ENCODE measurements at places on chromosomes 3 and 15.
A peak's percentile ranks its signal among the peaks of the same experiment; 100 is the strongest.

GRCh38 chr15:69539345-69539744, 86.7 kb downstream of the RPLP1 start:
- DNase-seq, result no peak

DNA sequence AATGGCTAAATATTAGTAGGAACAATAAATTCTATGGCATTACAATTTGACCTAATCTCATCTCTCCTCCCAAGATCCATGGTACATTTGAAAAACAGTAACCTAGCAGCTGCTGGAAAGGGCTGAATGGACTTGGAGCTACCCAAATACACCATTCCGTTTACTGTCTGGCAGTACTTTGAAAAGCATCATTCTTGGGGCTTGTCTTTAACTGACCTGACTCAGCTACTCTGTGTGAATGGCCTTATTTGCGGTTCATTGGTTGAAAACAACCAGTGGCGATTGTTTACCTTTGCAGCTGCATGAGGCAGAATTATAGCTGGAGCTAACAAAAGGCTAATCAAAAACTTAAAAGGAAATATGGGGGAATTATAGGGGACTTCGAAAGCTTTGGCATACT, 311.2 kb upstream of the MCTP2 start:
- DNase-seq, result no peak

DNA sequence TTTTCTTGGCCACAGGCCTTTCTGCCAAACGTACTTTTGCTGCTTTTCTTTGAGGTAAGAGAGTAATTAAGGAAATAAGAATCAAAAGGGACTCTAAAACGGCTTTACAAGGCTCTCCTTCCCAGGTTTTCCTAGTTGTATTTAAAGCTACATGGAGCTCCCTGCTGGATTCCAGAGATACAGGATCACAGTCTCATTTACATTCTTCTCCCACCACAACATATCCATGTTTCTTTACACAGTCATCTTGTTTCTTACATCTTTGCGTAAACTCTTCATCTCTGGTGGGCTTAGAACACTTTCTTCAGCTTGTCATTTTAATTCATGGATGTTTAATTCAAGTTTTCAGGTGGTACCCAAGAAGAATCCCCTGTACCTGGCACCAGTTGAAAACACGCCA, 117.6 kb upstream of the BFSP2 start:
- DNase-seq, result no peak

DNA sequence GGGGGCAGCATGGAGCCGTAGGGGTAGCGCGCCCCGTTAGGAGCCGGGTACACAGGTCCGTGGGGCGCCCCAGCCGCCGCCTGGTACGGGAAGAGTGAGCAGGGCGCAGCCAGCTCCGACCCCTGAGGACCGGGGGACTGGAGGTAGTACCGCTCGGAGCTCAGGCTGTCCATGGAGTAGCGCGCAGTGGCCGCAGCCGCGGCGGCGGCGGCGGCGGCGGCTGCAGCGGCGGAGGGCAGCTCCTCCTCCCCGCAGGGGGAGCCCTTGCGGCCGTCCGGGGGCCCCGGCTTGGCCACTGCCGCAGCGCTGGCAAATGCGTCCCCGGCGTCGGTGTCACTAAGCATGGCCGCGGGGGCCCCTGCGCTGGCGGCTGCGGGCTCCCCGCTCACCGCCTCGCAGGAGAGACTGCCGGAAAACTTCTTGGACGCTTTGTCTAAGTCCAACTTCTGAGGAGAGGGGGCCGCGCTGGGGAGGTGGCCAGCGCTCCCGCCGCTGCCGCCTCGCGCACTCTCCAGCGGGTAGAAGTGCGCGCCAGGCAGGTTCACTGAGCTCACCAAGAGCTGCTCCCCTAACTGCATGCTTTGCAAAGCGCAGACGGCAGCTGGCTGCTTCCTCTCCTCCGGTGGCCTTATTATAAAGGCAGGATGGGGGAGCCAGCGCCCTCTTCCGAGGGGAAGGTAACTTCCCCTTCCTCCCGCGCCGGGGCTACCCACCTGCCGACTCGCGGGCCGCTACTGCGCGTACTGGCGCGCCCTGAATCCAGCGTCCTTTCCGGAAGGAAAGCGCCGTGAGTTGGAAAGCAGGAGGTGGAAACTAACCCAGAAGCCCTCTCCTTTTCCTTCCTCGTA, at the start of gene EOMES:
Gene EOMES (minus strand): TSS at position 607 of the 848 bp plus-strand sequence. CDS start 29 bp downstream, at position 578.
- DNase-seq, result peak; percentile 61

DNA sequence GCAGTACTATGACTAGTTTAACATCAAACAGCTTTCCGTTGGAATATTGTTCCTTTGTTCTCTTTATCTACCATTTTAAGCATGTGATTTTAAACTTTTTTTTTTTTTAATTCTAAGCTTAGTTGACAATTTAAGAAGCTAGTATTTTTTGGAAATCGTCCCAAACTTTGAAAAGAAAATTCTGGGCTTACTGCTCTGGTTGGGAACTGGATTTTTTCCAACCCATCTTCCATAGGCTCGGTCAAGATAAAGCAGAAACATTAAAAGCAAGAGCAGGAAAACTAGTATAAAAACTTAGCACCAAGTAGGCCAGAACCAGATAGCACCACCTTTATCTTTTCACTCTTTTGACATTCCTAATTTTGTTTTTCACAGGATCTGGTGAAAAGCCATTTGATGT, 49.9 kb downstream of the TSC22D2 start:
- DNase-seq, result no peak

- DNase-seq, result no peak
Observed at GRCh38 chr15:91124132-91124531, 24.1 kb downstream of the SV2B start.

- DNase-seq, result no peak
Observed at GRCh38 chr3:56915966-56916586, 114.3 kb upstream of the ARHGEF3 start.

DNA sequence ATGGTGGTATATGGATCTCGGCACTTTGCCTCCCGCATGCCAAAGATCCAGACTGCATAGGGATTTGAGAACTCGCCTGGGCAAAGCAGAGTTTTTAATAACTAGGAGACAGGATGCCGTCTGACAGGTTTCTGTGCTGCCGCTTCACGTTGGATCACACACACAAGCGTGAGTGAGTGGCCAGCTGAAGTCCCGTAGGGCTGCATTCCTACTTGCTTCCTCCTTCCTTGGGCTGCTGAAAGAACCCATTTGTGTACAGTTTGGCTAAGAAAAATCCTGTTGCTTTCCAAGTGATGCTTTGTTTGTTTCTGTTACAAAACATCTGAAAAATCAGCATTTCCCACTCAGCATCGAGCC, 604.3 kb upstream of the CFAP20DC start:
- no peak for DNase-seq

- DNase-seq, result peak; percentile 74
Observed at GRCh38 chr15:40763801-40764628, at the start of gene GCHFR. TSS of gene GCHFR (plus strand) at chr15:40764068. CDS start at chr15:40764181, 113 bp downstream.

GRCh38 chr3:170611751-170612150, 25.9 kb upstream of the SLC7A14 start:
- no peak for DNase-seq

- DNase-seq, result no peak
Observed at GRCh38 chr3:124781476-124782376, 51.5 kb downstream of the UMPS start.

DNA sequence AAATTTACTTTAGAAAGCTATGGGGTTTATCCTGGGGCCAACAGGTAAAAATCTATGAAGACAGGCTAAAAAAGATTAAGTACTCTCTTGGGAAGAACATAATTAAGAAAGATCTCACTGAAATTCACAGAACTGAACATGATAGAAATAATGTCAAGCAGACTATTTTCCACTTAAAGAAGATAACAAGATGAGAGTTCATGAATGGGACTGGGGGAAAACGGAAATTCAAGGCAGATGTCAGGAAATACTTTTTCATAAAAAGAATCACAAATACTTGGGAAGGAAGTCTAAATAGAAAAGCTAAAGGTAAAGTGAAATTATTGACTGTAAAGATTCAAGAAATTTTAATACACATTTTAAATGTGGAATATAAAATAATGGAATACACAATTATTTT, 737.6 kb downstream of the EPHA3 start:
- no peak for DNase-seq

- DNase-seq, result no peak
Observed at GRCh38 chr3:39501059-39501458, 33.6 kb downstream of the MOBP start.

DNA sequence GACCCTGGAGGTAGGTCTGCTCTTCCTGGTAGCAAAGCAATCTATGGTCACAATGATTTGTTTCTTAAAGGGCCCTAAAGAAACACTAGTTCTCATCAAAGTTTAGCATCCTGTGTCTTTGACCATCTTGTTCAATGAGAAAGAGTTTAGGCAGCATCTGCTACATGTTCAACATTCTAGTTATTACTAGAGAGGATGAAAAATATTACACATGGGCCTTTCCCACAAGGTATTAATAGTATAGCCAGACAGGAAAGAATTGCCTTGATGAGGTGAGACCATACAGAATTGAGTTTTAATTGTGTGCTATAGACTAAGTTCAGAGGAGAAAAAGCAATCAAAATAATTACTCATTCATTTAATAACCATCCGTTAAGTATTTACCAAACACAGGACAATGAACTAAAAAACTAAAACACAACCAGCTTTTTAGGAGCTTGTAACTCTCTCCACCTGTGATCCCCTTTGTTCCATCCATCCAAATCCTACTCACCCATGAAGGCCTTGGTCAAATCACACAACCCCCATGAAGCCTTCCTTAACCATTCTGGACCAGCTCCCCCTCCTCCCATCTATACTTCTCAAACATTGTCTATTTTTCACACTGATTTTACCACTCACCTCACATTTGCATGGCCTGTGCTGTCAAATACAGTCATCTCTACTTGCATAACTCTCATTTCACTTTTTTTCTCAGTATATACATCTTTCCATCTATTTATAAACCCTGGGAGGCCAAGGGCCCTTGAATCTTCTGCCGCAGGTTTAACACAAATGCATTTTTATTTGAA, 122.9 kb downstream of the RORA start:
- no peak for DNase-seq

- peak; percentile 61 for DNase-seq
Observed at GRCh38 chr15:69758810-69759790, 306.5 kb downstream of the RPLP1 start.

- peak; percentile 83 for DNase-seq
Observed at GRCh38 chr15:48966595-48967301, 3.0 kb upstream of the SHC4 start.

DNA sequence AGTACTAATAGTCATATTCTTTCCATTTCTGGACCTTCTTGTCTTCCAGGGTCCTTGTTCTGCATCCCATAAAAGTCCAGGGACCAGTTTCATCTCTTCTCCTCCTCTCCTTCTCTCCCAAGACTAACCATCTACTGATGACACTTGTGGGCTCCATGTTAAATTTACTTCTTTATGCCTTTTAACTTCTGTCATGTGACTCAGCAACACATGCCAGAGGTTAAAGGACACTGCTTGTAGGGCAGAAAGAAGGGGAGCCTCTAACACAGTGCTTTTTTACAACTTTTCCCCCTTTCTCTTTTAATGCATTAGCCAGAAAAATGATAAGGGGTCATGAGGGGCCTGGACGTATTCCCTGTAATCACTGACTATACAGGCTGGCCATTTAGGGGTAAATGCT, 10.0 kb downstream of the SH3GL3 start:
- DNase-seq, result no peak

DNA sequence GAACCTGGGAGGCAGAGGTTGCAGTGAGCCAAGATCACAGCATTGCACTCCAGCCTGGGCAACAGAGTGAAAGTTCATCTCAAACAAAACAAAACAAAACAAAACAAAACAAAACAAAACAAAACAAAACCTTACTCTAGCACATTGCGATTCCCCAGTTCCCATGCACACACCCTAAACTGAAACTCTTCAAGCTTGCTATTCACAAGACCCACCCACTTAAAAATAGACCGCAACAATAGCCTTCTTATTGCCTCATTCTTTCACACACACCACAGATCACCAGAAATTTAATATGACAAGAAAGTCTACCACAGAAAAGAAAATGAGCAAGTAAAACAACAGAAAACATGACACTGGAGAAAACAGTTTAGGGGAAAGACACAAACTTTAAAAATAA, 598.4 kb downstream of the FHIT start:
- DNase-seq, result no peak

DNA sequence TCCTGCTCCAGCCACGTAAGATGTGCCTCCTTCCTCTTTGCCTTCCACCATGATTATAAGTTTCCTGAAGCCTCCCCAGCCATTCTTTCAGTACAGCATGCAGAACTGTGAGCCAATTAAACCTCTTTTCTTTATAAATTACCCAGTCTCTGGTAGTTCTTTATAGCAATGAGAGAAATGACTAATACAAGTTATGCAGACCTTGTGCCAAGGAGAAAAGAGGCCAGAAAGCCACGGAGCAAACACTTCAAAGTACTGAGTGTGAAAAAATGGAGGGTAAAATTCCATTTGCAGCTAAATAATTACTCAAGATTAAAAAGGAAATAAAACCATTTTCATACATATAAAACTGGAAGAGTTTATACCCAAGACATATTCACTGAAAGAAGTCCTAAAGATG, 213.6 kb upstream of the LINGO1 start:
- DNase-seq, result no peak

GRCh38 chr3:9122732-9123364, 126.6 kb downstream of the SRGAP3 start:
- DNase-seq, result peak; percentile 73

GRCh38 chr3:33360136-33360825, 79.9 kb downstream of the UBP1 start:
- DNase-seq, result peak; percentile 86

All from kidney tubule cell (primary cell).